Astrocyte of the cerebellum (primary cell): ENCODE measurements at places on chromosomes 12 and 14.

GRCh38 chr14:93114068-93114710, 1.5 kb downstream of the ITPK1 start:
- DNase-seq: no peak

DNA sequence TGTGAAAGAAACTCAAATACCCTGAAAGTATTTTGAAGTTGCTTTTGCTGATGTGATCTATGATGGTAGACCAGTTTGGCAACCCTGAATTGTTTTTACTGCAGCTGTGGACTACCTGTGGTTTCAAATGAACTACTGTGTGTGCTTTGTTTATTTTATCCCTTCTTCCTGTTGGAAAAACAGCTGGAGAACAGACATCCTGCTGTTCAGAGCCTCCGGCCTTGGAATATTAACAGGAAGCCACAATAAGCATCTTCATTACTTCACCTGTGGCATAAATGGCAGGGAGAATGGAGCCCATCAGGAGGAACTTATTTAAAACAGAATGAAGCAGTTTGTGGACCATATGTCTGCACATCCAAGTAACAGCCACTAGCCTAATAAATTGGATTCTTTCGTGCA, 104.8 kb downstream of the DUSP6 start:
- DNase-seq: no peak

DNA sequence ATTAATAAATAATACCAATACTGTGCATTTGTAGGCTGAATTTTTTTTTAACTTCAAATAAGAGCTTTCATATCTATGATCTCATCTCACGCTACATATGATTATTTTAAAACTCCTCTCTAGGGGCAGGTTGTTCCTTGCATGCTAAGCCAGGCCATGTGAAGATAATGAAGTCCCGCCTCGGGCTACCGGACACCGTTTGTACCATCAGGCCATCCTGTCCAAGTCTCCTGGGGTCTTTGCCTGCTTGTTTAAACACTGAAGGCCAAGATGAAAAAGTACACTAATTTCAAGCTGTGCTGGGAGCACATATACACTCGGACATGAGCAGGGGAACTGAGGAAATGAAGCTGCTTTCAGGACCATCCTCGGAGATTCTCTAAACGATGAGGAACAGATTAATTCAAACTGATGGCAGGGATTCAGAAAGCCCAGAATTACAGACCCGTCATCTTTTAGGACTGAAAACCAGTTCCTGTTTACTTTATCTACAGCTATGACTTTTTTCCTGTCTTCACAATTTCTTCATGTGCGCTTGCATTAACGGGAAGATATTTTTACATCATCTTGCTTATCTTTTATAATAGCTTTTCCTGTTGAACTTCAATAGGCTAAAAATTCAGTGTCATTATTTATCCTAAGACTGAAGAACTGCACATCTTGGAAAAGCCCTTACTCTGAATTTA, 6.3 kb upstream of the ABHD12B start:
- DNase-seq: no peak

DNA sequence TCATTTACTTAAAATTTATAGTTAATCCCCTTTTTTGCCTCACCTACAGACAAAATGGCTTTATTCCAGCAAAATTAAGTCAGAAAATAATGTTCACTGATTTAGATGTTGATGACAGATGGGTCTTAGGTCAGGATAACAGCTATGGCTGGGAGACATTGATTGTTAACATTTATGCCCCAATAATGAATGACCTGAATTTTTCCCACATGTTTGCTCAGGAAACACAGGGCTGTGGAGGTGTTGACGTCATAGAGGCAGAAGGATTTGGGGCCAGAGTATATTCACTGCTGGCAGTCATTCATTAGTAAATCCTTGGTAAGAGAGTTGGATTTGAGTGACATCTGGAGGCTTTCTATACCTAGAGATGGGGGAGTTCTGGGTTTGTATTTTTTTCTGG, 121.3 kb downstream of the PDE3A start:
- no peak for DNase-seq

- DNase-seq: no peak
Observed at GRCh38 chr12:131434208-131435125, 276.4 kb upstream of the SFSWAP start.

GRCh38 chr14:70188322-70188658, 461 bp downstream of the SLC8A3 start:
- no peak for DNase-seq

DNA sequence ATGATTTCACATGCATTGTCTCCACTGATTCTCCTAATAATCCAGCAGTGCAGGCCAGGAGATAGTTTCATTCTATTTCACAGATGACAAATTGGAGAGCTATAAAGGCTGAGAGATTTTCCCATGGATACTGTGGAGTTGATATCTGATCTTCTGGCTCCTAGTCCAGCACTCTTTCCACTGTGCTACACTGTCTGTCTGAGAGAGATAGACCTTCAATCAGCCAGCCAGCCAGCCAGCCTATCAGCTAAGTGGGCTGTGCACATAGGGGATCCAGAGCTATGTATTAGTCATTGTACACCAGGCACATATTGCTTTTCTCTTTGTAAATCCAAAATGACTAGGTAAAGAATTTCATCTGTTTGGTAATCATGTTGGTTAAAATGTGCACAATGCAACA, 91.8 kb upstream of the ATP2B1 start:
- DNase-seq: no peak

DNA sequence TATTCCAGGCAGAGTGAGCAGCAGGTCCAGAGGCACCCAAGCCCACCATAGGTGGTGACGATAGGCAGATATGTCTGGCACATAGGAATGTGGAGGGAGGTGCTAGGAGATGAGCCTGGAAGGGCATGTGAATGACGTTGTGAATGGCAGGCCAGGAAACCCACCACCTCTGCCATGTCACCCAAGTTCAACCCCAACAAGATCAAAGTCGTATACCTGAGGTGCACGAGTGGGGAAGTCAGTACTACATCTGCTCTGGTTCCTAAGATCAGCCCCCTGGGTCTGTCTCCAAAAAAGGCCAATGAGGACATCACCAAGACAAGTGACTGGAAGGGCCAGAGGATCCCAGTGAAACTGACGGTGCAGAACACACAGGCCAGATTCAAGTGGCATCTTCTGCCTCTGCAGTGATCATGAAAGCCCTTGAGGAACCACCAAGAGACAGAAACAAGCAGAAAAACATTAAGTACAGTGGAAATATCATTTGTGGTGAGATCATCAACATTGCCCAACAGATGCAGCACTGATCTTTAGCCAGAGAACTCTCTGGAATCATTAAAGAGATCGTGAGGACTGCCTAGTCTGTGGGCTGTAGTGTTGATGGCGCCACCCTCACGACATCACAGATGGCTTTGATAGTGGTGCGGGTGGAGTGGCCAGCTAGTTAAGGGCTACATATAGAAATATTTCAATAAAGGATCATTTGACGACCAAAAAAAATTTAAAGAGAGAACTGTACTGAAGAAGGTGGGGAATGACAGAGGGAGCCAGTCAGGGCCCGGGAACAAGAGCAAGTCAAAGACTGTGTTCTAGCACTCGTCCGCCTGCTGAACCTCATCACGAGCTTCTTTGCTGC, 99.7 kb downstream of the ZFP36L1 start:
- DNase-seq: no peak

GRCh38 chr12:122799641-122800243, 25.4 kb downstream of the CCDC62 start:
- DNase-seq: no peak

- DNase-seq: no peak
Observed at GRCh38 chr12:115722181-115722580, 555.3 kb downstream of the MED13L start.

- DNase-seq: no peak
Observed at GRCh38 chr12:130872179-130873096, 572 bp downstream of the RAN start.

GRCh38 chr14:58292187-58292586, 6.2 kb upstream of the ARID4A start:
- DNase-seq: no peak

GRCh38 chr14:54108481-54109471, 152.2 kb upstream of the BMP4 start:
- DNase-seq: peak; percentile 97

GRCh38 chr14:40053416-40053815, 621.2 kb upstream of the FBXO33 start:
- no peak for DNase-seq

DNA sequence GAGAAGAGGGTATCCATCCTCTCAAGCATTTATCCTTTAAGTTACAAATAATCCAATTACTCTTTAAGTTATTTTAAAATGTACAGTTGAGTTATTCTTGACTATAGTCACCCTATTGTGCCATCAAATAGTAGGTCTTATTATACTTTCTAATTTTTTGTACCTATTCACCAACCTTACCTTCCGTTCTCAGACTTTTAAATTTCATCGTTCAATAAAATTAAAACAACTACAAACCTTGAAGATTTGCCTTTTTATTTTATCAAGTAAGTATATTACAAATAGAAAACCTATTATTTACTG, 972 bp upstream of the DCTN2 start:
- no peak for DNase-seq

- no peak for DNase-seq
Observed at GRCh38 chr12:56931474-56931978, 2.7 kb downstream of the SDR9C7 start.

- no peak for DNase-seq
Observed at GRCh38 chr14:74961238-74961911, 6.0 kb upstream of the PGF start.

DNA sequence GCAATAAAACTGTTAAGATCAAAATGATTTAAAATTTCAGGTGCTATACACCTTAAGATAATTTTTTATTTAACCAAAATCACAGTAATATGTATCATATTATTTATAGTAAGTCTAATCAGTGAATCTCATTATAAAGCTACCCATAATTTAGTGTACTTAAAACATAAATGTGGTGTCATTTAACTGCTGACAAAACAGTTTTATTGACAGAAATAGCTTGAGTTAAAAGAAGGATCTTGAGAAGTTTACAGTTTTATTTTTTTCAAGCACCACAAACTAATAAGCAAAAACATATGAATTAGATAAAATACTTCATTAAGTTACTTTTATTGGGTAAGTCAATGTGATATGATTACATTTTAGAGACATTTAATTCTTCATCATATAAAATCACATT, 400.4 kb downstream of the PRKD1 start:
- DNase-seq: no peak

GRCh38 chr12:120767071-120768024, 41.7 kb downstream of the ACADS start:
- no peak for DNase-seq

GRCh38 chr12:1830981-1831963, 10.9 kb downstream of the LRTM2 start:
- DNase-seq: peak; percentile 40

DNA sequence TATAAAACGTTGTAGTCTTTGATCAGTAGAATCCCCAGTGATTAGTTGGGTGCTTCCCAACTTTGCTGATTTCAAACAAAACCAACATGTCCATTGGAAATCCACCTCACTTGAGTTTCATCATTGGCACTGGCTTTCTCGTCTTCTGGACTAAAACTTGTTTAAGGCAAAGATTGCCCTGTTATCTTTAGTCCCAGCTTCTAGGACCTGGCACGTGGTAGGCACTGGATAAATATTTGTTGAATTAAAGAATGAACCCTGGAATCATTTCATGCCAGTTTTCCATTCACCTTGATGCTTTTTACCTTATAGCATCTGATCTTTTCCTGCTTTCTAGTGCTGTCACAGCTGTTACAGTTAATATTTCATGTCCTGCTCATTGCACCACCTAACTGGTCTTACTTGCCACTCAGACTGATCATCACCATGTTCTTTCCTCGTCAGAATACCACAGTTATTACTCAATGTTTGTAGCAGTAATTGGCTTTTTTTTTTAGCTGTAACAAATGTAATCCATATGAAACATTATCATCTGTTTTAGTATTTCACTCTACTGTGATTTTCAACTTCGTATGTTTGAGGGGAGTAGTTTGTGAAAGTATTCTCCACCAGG, 7.3 kb upstream of the C12orf50 start:
- no peak for DNase-seq

GRCh38 chr12:14890701-14891100, 5.0 kb upstream of the MGP start:
- DNase-seq: no peak

GRCh38 chr14:100007254-100007653, 58.0 kb upstream of the EVL start:
- DNase-seq: no peak

DNA sequence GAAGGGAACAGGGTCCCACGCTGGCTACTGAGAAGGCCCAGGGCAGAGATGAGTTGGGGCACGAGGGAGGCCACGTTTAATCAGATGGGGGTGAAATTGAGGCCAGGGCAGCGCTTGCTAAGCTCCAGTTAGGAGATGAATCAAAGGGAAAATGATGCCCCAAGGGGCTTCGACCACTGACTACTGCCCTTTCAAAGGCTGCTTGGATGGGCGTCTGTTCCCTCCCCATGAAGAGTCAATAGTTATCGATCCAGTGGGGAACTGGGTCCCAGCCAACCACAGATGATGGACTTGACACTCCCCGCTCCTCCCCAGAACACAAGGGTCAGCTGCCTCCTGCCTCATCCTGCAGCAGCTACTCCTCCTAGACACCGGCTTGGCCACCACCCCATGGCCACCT, 55.6 kb downstream of the ESRRB start:
- no peak for DNase-seq

GRCh38 chr14:21268617-21269251, 508 bp downstream of the HNRNPC start:
- peak; percentile 50 for DNase-seq

- DNase-seq: no peak
Observed at GRCh38 chr12:132173135-132174014, 29.1 kb downstream of the NOC4L start.

DNA sequence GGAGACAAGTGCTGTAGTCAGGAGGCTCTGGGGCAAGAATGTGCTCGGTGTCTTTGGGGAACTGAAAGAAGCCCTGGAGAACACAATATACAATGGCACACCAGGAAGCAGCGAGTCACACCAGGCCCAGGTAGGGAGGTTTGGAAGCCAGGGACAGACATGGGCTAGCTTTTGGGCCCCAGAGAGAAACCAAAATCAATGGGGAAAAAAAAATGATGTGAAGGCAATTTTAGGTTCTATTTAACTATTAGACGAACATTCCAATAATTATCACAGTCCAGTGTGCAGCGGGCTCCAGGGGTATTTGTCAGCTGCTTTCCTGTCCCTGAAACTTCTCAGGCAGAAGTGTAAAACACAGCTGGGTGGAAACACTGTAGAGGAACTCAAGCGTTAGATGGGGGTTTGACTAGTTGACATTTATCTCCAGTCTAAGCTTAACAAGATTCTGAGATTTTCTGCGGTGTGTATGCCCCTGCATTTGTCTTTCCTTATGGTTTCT, 21.8 kb upstream of the EGLN3 start:
- DNase-seq: no peak

DNA sequence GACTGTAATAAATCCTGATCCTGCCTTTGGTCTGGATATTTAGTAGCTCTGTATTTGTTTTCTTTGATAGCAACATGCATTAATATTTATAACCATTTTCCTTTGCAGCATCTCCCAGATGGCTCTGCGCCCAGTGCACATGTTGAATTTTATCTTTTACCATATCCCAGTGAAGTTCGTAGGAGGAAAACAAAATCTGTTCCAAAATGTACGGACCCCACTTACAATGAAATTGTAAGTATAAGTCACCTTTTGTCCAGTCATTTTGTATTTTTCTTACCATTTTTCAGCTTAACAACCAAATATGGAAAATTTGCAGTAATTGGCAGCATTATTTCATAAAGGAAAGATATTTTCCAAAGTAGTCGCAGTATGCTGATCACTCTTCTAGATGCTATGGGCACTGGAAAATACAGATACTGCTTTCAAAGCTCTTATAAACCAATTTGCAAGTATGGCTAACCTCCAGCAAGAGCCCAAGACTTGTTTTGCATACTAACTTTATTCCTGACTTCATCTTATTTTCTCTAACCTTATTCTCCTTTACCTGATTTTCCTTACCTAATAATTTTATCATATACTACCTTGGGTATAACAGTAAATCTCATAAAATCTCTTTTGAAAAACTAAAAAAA, 97.4 kb downstream of the PLCZ1 start:
- no peak for DNase-seq
